ENCODE measurements at places on chromosomes 6 and 20.

DNA sequence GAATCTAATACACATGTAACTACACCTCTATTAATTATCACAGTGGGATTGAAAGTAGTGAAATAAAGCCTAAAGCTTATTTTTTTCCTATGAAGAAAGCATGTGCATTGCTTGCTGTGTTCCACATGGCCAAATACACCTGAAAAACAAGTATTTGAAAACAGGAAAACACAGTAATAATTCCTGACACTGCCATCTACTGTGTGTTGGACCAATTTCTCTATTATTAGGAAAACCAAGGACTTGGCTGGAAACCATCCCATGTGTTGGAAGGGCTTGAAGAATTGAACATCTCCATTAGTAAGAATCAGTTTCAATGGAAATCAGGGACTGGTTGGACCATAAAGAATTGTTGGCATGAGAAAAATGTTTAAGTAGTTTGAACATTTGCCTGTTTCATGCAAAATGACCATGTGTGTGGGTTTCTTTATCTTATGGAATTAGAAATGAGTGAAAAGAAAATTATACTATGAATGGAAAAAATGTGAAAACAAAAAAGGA is 124.1 kb downstream of the PHF3 start:
- no peak for DNase-seq

DNA sequence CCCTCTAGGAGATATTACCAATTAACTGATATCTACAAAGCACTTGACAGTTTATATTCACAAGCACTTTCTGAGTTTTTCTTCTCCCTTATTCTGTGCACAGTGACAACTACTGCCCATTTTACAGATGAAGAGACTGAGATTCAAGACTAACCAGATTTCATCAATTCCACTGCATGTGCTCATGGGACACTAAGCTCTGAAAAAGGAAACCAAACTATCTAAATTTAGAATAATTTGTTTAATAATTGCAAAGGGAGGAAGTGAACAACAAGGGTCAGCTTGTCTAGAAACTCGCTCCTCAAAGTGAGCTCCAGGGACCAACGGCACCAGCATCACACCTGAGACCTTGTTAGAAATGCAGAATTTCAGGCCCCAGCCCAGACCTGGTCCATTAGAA is 50.8 kb upstream of the MYLIP start:
- DNase-seq, result no peak

- DNase-seq, result peak; percentile 79
Observed at GRCh38 chr6:84074988-84075781, 41.6 kb downstream of the MRAP2 start.

DNA sequence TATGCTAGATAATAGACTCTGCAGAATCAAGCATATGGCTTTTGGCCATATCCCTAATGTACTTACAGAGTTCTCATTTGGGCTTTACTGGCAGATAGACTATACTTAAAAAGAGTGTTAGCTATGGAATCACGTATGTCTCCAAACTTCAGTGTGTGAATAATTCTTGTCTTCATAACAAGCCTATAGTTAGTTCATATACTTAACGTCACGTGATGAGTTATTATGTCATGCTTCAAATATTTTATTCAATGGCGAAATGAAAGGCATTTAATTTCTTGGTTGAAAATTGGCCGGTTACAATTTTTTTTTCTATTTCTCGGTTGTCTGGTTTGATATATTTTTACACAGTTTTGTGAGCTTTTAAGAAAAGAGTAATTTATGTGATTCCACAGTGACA is 62.7 kb downstream of the MEI4 start:
- no peak for DNase-seq

DNA sequence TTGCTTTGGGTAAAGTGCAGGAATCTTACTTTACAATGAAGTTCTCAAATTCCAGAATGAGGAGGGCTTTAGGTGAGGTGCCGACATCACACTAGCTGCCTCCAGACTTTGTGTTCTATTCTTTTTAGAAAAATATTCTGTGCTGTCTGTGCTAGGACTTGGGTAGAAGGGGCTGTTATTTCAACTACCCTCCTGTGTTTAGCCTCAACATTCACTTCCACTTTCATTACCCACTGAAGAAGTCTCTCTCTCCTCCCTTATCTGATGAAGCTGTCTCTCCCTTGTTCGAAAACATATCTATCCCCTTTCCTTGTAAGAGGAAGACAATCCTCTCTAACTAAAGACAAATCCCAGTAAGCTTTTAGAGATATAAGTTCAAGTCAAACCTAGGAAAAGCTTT is 25.0 kb upstream of the BRPF3 start:
- no peak for DNase-seq

DNA sequence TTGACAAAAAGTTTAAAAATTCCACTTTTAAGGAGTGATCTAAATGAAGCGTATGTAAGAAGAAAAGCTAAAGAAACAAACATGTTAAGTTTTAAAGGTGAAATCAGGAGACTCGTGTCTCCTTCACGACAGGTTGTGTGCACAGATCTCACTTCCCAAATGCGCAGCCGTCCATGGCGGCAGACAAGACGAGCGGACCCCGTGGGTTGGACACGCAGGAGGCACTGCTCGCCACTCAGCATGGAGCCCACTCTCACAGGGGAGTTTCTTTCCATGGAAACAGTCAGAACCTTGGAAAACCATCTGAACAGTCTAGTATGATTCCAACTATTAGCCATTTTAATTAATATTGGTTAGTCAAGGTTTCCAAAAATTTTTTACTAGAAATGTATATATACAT is 48.9 kb downstream of the WDR27 start:
- DNase-seq, result no peak

DNA sequence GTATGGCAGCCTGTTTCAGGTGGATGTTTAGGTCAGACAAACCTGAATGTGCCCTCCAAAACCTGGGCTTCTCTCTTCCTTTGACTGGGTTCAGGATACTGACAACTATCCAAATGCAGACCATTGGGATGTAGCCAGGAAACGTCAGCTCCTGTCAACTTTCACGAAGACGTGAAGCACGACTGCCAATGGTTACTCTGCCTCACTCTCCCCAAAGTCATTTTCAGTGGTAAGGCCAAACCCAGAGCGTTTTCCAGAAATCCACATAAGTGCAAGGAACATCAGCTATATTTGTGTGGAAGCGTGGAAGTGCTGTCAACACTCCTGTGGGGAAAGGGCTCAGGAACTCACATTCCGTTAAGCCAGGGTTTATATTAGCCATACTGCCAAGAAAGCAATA is 20.1 kb upstream of the RCAN2 start:
- DNase-seq, result no peak

DNA sequence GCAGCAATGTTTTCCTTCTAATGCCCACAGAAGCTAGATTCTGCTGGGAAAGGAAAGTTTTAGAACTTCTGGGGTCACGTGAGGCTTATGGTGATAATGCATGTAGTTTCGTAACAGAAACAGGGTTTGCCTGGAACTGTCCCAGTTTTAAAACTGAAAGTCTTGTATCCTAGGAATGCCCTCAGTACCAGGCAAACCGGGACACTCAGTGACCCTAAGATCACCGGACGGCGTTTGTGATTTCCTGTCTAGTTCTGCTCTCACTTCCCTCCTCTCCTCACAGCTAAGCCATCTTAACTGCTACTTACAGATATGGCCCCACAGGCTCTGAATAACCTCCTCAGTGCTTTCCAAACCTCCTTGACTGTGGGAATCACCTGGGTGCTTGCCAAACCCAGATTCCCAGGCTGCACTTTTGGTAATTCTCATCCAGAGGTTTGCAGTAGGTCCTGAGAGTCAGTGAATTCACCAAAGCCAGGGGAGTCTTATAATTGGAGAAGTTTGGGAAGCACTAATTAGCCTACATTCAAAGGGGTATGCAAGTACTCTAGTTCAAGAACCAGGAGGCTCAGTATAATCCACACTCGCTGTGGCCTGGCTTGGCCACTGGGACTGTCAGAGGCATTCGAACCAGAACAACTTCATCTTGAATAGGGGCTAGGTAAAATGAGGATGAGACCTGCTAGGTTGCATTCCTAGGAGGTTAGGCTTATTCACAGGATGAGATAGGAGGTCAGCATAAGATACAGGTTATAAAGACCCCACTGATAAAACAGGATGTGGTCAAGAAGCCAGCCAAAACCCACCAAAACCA is 231.6 kb upstream of the MYLIP start:
- DNase-seq, result peak; percentile 74

DNA sequence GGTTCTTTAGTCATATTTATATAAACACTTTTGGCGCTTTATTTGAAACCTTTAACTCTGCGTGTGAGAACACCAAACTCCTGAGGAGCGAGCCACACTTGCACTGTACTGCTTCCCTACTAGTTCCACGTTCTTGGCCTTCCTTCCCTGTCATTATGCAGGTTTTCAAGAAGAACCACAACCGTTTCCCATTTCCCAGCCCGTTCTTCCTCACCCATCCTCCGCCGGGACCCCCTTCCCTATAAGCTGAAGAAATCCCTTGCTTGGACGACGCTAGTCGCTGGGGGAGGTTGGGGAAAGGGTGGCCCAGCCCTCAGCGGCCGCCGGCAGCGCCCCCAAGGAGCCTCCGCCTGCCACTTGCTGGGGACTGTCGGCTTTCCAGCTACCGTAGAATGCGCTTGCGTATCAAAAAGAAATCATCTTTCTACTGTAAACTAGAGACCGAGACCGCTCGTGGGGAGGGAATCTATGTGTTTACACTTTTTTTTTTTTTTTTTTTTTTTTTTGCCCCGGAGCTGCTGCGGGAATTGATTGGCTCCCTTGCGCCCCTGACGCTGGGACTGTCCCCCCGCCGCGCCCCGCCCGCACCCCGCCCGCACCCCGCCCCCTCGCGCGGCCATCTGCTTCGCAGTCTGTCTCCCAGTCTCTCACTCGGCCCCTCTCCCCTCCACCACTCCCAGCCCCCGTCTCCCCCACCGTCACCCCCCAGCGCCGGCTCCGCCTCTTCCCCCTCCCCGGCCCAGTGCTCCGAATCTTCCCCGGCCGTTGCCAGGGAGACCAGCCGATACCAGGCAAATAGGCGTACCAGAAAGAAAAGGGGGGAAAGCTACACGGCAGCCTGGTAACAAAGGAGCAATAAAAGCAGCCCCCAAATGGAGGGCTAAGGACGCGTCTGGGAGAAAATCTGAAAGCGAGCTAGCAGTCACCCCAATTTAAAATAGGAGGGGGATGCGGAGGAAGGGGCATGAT is 2.3 kb upstream of the MARCKS start:
- peak; percentile 93 for DNase-seq

GRCh38 chr6:167136376-167136775 is 13.5 kb downstream of the CCR6 start:
- DNase-seq, result no peak

DNA sequence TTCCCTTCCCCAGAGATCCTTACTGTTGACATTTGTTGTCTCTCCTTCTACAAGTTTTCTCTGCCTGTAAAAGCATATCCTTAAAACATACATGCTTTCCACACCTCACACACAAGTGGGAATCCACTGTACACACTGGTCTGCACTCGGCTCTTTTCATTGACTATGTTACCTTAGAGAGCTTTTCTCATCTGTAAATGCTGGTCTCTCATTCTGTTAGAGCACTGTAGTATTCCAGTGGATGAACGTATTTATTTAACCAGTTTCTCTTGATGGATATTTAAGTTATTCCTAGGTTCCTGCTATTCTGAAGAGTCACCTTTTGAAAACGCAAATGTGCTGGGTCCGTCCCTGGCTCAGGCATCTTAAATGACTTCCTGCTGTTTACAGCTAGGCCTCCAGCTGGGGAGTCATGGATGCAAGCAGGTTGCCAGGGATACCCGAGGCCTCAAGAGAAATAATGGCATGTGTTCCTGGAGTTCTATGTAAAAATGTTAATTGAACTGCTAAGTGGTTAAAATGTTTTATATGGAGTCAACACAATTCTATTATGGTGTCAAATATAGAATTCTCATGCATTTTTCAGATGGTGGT is 61.1 kb upstream of the TGM3 start:
- DNase-seq, result no peak

- no peak for DNase-seq
Observed at GRCh38 chr6:20711518-20711917, 177.3 kb downstream of the CDKAL1 start.

- DNase-seq, result no peak
Observed at GRCh38 chr6:169240591-169241390, 12.9 kb downstream of the THBS2 start.

GRCh38 chr20:1203630-1204029 is 376 bp downstream of the C20orf202 start:
- peak; percentile 35 for DNase-seq

GRCh38 chr20:46342451-46343347 is 34.4 kb upstream of the CDH22 start:
- DNase-seq, result no peak
